ENCODE measurements at places on chromosomes 2 and 18.

GRCh38 chr2:47833516-47833968 is 50.6 kb downstream of the MSH6 start:
- no peak for DNase-seq

DNA sequence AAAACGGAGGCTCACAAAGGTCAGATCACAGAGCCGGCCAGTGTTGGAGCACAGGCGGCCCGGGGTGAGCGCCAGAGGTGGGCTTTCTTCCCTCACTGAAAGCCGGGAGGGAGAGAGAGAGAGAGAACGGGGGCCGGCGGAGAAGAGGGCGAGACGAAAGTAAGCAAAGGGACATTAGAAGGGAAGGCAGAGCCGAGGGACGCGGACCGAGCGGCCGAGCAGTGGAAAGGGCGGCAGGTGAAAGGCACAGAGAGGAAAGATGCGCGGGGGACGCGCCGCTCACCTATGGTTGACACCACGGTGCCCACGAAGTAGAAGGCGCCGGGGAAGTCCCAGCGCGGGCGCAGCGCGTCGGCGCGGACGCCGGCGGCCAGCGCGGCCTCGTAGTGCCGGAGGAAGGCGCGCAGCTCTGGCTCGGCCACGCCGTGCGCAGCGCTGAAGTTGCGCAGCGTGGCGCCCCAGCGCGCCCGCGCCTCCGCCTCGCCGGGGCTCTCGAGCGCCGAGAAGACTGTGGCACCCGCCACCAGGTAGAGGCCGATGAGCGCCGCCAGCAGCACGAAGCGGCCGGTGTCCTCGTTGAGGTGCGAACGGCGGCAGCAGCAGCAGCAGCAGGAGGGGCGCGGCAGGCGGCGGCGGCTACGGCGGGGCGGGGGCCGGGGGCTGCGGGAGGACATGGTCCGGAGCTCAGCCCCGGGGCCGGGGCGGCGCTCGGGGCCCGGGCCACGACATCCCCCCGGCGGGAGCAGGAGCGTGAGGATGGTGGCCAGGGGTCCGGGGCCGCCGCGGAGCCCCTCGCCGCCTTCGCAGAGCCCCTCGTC is 166.9 kb downstream of the MSH2 start:
- no peak for DNase-seq

DNA sequence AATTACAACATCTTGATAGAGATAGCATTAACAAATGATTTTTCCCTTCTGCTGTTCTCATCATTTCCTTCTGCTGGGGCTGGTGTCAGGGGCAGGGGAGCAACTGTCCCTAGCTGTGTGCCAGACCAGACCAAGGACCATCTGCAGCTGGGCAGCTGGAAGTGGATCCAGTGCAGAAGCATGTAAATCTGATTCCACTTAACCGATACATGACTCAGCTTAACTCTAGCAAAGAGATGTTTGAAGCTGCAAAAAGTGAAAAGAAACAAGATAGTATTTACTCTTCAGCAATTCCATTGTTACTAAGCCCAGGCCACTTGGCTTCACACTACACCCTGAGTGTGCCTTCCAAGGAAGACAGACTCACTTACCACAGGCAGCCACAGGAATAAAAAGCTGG is 151.1 kb downstream of the GALNT1 start:
- DNase-seq = peak; percentile 29

- no peak for DNase-seq
Observed at GRCh38 chr2:239466061-239466754, 65.4 kb upstream of the HDAC4 start.

DNA sequence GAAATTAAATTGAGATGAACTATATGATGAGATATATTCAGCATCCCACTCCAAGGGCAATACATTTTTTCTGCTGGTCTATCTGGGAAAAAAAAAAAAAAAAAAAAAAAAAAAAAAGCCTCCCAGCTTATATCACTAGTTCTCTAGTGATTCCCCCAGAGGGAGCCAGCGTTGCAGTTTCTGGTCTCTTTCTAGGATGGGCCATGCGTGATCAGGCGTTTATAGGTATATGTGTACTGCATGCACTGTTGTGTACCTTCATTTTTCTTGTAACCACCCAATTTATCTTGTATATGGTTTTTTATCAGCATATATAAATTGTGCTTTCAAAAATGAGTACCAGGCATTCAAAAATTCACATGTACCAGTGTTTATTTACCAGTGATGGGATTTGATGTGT is 35.1 kb downstream of the DCDC2C start:
- peak; percentile 58 for DNase-seq

- DNase-seq = peak; percentile 66
Observed at GRCh38 chr2:127811397-127812321, 688 bp upstream of the WDR33 start.

GRCh38 chr2:100235098-100235497 is 87.2 kb downstream of the LONRF2 start:
- no peak for DNase-seq

DNA sequence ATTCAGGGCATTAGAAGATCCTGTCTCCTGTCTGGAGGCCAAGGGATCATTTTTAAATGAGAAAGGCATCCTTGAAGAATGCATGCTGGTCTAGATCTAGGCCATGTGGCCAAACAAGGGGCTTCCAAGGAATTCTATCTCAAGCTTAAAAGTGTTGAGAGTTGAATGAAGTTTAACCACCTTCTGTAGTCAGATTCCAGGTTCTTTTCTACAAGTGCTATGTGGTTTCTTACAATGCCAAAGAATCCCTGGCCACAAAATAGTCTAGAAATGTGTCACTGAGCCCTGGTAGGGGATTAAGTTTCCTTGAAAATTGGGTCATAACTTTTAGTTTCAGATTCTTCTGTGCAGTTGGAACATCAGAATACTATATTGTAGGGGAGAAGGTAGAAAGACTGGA is 640.7 kb upstream of the ACVR2A start:
- no peak for DNase-seq

DNA sequence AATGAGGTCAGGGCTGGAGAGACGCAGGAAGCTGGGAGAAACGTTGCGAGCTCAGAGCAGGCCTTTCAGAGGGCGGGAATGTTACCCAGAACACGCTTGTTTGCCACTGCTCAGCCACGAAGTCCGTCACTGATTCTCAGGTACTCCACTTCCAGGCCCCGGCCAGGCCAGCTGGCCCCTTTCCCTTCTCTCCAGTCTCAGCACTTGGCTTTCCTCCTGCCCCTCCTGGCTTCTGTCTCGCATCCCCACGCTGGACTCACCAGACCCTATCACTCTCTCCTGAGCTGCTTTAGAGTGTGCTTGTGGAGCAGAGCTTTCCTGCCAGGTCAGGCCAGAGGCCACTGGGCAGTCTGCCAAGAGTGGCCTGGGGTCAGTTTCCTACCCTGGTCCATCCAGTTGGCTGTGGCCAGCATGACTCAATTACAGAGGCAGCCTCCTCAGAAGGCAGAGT is 151.4 kb downstream of the TWIST2 start:
- no peak for DNase-seq

GRCh38 chr18:29549759-29550158 is 1372.8 kb upstream of the CDH2 start:
- no peak for DNase-seq

DNA sequence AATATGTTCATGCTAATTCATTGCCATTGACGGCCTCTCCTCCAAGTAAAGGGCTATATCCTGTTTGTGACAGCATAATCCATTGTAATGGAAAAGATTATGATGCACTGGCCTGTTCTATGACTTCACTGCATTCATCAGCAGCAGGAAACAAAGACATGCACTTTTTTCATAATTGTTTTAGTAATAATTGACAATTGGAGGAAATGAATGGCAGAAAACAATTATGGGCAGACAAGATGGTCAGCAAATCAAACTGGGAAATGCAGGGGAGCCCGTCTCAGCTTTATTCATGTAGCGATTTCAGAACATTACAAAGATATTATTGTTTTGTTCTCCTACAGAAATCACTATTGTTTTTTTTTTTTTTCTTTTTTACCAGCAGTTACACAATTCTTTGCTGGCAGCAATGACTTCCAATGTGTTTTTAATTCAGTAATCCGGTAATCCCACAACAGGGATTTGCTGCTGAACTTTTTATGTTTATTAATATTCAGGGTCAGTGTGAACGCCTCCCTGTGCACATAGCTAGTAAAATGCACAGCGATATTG is 33.8 kb upstream of the RASGRP3 start:
- no peak for DNase-seq

GRCh38 chr18:57559314-57559713 is 27.2 kb downstream of the FECH start:
- no peak for DNase-seq

GRCh38 chr2:232994446-232994845 is 18.6 kb downstream of the NGEF start:
- no peak for DNase-seq
